ENCODE measurements at places on chromosomes 7 and 10.
A peak's percentile ranks its signal among the peaks of the same experiment; 100 is the strongest.

GRCh38 chr10:11642566-11642965 lies 31.1 kb upstream of the USP6NL start:
- no peak for DNase-seq

GRCh38 chr7:6198689-6199595 lies 73.5 kb downstream of the CYTH3 start:
- no peak for DNase-seq

DNA sequence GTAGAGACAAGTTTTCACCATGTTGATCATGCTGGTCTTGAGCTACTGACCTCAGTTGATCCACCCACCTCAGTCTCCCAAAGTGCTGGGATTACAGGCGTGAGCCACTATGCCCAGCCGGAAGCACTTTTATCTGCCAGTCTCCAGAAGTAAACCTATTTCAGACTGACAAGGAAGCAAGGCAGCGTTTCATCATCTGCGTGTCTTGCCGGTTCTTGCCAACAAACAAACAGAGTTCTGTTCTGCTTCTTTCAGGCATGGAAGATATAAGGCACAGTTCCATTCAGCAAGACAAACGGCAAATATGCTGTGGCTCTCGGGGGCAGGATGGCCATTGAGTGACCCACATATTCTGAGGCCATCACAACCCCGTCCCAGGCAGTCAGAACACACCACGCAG lies 15.5 kb upstream of the LARP4B start:
- no peak for DNase-seq

DNA sequence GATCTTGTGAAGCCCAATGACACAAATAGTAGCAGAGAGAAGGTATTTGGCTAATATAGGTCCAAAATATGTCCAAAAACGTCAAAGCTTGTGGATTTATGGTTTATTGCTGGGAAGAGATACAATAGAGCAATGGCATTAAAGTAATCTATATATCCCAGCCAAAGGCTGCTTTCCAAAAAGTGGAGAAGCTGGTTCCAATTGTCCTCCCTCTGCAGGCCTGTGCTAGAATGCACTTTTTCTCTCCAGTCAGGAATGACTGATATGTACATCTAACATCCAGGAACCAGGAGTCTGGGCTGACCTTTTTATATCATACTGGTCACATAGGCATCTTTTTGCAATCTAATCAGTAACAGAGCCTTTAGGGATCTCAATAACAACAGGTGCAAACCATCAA lies 167.1 kb upstream of the FAM3C start:
- no peak for DNase-seq

DNA sequence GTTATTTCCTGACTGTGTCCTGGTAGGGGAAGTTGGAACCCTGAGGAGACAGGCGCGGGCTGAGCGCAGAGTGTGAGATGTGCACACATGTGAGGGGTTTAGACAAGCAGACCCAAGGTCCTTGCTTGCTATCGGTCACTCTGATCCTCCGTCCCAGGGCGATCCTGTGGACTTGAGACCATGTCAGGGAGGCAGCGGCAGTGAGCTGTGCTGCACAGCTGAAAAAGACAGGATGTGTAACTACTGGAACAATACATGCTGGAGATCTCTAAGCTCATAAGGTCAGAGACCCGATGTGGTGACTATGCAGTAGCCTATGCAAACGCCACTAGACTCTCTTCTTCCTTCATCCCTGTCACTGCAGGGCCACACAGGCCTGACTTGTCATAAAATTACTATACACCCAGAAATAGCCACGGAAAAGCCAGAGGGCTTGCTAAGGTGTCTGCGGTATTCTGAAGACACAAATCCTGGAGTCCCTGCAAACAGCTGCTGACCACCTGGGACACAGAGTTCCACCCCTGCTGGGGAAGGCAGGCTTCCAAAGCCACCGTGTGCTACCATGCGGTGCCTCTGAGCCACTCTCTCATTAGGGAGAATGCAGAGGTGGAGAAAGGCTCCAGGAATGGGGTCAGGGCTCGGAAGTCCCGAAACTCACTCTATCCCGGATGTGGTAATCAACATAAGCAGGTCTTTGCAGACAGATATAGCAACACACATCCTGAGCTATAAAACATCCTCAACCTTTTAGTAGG lies 91.1 kb upstream of the DDC start:
- DNase-seq, result no peak

- DNase-seq, result no peak
Observed at GRCh38 chr7:158247758-158248487, 339.7 kb downstream of the PTPRN2 start.

DNA sequence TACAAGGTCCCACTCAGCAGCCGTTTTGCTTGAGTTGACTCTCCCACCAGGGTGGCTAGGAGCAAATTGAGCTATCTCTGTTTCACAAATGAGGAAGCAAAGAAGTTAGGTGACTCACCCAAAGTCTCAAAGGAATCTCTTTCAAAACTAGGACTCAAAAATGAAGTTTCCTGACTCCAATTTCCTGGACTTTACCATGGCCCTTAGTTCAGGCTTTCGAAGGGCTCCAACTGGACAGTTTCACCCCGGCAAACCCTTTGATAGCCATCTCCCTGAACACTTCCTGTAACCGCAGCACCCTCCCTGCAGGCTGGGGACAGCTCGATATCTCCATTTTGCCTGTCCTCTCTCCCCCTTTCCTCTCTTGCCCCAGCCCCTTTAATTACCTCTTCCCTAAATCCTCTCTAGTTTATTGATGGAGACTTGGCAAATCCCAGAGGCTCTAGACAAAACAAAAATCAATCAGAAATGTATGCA lies 4.7 kb upstream of the AFAP1L2 start:
- DNase-seq, result no peak

DNA sequence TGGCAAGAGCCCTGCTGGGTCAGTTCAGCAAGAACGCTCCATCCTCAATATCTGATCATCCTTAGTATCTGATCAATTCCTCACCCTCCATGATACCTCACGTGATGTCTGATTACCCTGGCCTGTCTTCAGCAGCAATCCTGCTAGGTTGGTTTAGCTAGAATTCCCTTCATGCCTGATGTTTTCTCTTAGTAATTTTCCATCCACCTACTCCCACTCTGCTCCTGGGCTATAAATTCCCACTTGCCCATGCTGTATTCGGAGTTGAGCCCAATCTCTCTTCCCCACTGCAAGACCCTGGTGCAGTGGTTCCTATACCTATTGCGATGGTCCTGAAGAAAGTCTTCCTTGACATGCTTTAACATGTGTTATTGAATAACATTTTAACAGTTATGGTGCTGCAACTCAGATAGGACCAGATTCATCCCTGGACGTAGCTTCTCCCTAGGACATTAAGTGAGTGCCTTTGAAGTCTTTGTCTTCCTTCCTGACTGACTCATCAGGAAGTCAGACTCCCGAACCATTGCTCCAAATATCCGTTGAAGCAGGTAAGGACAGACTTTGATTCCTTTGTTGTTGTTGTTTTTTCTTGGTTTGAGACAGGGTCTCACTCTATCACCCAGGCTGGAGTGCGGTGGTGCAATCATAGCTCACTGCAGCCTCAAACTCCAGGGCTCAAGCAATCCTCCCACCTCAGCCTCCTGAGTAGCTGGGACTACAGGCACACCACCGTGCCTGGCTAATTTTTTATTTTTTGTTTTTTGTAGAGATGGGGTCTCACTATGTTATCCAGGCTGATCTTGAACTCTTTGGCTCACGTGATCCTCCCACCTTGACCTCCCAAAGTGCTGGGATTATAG lies 29.4 kb upstream of the CLDN3 start:
- DNase-seq, result no peak

GRCh38 chr7:84182301-84182700 lies 12.3 kb downstream of the SEMA3A start:
- DNase-seq, result no peak

DNA sequence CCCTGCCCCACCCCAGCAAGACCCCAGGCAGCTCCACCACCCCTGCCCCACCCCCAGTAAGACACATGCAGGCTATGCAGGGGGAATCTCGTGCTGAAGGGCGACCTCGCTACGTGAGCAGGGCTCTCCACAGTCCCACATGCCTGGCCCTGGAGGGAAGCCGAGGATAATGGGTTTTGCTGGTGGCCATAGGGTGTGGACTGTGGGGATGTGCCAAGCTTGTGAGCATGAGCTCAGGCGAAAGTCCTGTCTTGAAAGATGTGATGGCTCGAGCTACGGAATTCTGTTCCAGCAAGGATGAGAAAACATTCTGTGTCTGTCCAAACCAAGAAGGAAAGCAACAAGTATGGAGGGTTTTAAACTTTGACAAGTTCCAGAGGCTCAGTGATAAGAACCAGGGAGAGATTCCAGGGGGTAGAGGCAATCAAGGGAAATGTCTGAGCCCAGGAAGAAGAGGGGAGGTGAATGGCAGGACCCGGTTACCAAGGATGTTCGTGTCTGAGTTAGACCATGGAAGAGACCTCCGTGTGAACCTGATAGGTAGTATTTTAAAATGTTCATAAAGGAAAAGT lies 63.1 kb downstream of the PYROXD2 start:
- DNase-seq, result no peak

DNA sequence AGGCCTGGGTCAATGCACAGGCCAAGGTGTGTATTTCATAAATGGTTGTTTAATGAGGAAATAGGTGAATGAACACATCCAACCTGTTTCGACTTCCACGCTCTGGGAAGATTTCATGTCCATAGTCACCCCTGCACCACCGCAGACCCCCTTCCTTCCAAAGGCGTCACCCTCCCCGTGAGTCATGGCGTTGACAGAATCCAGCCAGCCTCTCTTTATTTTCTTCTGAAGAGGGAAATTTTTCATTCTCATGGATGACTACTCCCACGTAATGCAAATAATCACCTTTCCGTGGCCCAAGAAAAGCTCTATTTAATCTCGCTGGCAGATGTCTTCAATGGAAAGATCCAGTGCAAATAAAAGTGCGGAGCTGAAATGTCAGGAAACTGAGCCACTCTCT lies 75.3 kb upstream of the FOXK1 start:
- DNase-seq, result no peak

GRCh38 chr7:101666741-101667140 lies 37.6 kb upstream of the MYL10 start:
- DNase-seq, result no peak

- DNase-seq, result peak; percentile 36
Observed at GRCh38 chr10:121788115-121788514, 139.7 kb downstream of the ATE1 start.

DNA sequence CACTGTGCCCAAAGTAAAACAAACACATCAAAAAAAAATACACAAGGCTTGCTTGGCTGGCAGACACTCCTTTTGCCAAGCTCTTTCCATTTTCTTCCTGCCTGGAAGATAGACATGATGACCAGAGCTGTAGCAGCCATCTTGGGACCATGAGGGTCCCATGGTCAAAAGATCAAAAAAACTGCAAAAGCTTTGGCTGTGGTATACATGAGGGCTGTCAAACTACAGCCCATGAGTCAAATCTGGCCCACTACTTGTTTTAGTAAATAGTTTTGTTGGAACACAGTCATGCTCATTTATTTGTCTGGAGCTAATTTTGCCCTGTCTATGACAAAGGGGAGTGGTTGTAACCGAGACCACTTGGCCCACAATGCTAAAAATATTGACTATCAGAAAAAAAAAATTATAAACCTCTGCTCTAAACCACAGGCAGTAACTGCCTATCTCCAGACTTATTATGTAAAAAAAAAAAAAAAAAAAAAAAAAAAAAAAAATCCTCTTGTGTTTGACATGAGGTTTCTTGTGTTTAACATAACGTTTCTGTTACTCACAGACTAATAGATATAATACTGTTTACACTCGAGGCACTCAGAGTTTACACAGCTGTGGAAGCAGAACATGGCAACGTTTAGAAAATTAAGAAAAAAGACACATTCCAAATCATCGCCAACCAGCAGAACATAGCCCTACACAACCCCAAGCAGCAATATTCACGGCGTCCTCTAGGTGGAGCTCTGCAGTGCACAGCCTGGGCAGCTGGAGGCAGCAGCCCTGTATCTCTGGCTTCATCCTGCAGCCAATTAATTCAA lies 36.9 kb downstream of the ASB13 start:
- DNase-seq, result peak; percentile 57

GRCh38 chr10:97381626-97382025 lies 19.5 kb downstream of the RRP12 start:
- no peak for DNase-seq

- no peak for DNase-seq
Observed at GRCh38 chr10:28298951-28299350, 3.9 kb downstream of the MPP7 start.

GRCh38 chr7:81150951-81151361 lies 232.1 kb upstream of the SEMA3C start:
- peak; percentile 32 for DNase-seq

DNA sequence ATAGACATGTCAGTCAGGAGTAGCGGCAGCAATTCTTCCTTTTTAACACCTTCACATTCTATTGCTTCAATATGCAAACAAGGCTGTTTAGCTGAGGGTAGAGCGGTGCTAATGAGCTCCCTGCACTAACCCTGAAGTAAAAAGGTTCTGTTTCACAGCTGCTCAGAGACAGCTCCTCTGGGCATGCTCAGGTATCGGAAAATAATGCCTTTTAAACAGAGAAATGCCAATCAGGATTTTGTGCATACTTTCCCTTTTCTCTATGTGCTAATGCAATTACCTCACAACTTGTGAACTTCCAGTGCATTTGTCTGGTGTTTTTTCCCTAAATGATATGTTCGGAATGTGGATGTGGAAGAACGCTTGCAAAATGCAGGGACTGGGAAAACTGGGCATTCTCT lies 307.7 kb upstream of the FZD8 start:
- DNase-seq, result no peak

DNA sequence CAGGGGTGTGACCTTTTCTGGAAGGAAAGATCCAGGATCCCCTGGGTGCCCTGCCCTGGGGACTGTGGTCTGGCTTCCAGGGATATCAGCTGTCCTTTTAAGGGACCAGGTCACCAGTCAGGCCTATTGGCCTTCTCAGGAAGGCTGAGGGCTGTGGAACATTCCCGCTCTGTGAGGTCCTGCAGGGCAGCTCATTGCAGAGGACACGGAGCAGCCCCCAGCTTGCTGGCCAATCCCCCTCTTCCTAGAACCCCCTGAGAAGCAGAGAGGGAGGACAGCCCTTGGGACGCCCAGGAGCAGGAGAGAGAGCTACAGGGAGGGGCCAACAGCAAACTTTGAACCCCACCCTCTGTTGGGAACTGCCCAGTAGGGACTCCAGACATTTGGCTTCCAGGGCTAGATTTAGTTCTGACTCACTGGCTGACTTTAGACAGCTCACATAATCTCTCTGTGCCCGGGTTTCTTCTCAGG lies 67.9 kb upstream of the COL13A1 start:
- DNase-seq, result peak; percentile 28

DNA sequence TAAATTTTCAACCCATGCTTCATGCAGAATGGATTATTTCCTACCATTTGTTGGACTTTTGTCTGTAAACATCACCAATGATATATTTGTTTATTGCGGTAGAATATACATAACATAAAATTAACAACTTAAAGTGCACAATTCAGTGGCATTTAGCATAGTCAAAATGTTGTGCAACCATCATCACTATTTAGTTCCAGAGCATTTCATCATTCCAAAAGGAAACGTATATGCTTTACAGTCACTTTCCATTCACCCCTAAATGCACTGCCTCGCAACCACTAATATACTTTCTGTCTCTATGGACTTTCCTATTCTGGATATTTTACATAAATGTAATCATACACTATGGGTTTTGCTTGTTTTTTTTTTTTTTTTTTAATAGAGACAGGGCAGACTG lies 11.4 kb upstream of the ZNF248 start:
- DNase-seq, result no peak

- no peak for DNase-seq
Observed at GRCh38 chr10:86335831-86336230, 30.8 kb downstream of the GRID1 start.
